Karpas-422 (cell line): ENCODE measurements at places on chromosomes 7 and 10. TPM values are rescaled to one million over a fixed set of nuclear protein-coding genes. Genes with fewer than 3 reads are reported as not detected.
A peak's percentile ranks its signal among the peaks of the same experiment; 100 is the strongest.

GPER1 gene
- not detected in 2 replicates for total RNA-seq

DNA sequence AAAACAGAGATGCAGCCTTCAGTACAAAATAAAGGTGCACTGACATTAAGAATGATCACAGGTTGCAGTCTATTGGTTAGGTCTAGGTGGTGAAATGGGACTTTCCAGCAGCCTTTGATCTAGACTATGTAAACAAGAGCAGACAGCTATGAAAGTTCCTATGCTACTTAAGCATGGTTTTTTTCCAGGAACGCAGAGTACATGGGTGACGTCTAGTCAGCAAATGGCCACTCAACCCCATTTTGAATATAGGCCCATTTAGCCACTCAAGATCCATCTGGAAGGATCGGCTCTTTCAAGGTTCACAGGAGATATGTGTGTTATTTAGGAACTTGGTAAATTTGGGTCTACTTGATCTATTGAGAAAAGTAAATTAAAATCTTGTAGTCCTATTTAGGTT, 1424.6 kb upstream of the LRRTM3 start:
- DNase-seq, result no peak

DNA sequence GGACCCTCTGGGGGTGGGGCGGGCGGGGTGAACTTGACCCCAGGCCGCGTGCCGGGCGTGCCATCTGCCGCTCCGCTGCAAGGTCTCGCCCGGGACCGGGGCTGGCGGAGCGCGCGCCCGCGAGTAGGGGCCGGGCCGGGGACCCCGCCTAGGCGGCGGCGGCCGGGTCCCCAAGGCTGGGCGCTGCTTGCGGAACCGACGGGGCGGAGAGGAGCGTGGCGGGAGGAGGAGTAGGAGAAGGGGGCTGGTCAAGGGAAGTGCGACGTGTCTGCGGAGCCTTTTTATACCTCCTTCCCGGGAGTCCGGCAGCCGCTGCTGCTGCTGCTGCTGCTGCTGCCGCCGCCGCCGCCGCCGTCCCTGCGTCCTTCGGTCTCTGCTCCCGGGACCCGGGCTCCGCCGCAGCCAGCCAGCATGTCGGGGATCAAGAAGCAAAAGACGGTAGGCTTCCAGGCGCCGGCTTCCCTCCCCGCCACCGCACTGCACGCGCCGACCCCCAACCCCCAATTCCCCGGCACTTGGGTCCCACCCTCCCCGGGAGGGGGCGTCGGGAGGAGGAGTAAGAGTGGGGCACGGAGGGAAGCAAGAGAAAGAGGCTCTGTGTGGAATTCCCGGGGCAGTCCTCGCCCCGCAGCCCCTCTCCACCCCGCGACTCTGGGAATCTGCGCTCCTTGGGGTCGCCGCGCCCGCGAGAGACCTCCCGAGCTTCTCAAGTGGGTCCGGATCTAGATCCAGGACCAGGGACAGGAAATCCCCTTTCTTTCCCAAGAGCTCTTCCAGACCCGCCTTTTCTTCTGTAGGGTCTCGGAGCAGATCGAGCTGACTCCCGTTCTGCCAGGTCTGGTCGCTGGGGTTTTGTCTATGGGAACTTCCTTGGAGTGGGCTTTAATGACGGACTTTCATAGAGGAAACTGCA, at the start of gene PAPSS2:
PAPSS2 (plus strand) TSS at position 308 of the 913 bp plus-strand sequence; CDS start at position 412, 104 bp downstream.
- DNase-seq, result no peak

DNA sequence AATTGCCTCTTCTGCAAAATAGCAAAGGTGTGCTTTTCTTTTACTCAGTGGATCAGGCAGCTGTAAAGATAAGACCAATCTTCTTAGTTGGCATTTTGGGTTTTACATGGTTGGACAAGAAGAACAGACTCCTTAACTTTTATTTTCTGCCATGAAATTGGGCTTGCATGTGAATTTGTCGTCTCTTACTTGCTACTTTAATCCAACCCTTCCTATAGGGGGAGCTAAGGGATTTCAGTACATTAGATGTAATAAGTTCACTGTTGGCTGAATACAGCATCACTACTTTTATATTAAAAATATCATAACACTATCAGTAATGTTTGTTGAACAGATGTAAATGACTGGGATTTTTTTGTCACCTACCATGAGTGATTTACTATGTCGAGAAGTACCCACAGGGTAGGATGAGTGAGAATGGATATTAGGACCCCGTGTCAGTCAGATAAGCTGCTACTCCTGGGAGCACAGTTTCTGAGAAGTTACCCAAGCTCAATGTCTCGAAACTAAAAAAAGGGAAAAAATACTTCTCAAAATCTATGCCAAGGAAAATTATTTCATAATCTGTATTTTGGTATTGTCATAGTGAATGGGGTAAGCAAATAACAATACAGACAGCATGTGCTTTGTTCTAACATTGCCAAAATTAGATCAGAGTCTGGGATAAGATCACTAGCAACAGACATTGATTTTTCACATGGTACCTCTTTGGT, 127.4 kb upstream of the AGR3 start:
- peak; percentile 64 for DNase-seq

DNA sequence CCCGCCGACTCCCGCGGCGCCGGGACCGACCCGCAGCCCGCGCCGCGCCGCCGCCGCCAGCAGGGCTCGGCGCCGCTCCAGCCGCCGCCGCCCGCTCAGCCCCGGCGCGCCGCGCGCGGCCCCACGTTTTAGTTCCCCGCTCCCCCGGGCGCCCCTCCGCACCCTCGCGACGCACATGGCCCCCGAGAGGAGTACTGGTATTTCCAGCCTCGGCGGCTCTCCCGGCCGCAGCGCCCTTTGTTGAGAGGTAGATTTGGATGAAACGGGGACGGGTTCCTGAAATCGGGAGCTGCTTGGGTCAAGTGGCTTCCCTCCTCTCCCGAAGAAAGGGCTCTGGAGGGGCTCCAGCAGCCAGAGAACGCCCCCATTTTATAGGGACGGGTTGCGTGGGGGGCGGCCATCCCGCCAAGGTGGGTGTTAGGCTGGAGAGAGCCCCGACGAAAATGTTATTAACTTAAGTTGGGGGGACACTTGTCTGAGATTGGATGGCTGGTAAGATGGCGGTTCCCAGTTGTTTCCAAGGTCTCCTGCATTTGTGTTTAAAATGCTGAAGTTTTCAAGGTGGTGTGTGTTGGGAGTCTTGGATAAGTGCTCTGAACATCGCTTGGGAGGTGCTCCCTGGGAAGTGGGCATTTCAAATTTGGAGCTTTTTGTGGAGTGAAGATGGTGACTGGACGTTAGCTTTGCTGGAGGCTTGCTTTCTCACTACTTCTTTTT, 1.2 kb downstream of the BMI1 start:
- peak; percentile 59 for DNase-seq
